ENCODE measurements at places on chromosomes 12 and 14.

DNA sequence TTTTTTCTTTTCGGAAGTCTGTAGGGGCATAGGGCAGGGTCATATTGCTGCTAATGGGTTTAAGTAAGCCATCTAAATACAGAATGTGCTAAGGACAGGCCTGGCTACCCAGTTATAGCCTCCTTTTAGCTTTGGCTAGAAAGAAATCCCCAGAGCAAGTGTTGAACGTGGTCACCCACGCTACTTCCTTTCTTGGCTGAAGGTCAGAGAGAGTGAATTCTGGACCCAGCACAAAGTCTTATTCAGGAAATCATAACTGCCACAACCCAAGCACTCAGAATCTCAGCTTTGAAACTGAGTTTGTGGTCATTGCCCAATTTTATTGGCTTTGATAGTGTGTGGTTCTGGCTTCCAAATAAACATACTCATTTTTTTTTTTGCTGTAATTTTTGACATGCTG is 542.1 kb upstream of the ATP2B1 start:
- DNase-seq, result no peak

DNA sequence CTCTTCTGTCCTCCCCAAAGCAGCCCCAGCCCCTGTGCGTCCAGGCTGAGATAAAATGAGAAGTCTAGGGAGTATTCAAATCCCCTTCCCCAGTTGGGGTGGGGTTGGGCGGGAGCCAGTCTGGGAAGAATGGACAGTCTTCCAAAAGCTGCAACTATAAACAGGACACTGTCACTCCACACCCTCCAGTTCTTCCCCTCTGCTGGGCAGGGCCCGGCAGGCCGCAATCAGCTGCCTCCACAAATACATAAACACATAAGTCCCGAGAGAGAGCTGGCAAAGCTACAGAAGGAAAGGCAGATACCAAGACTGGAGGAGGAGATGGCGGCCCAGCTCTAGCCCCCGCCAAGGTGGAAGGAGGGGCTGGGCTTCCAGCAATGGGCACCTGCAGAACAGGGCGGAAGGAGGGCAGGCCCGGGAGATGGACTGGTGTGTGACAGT is 12.7 kb downstream of the LTBP2 start:
- no peak for DNase-seq

- DNase-seq, result no peak
These were observed 21.0 kb downstream of the EEA1 start for GRCh38 chr12:92908108-92908507.

DNA sequence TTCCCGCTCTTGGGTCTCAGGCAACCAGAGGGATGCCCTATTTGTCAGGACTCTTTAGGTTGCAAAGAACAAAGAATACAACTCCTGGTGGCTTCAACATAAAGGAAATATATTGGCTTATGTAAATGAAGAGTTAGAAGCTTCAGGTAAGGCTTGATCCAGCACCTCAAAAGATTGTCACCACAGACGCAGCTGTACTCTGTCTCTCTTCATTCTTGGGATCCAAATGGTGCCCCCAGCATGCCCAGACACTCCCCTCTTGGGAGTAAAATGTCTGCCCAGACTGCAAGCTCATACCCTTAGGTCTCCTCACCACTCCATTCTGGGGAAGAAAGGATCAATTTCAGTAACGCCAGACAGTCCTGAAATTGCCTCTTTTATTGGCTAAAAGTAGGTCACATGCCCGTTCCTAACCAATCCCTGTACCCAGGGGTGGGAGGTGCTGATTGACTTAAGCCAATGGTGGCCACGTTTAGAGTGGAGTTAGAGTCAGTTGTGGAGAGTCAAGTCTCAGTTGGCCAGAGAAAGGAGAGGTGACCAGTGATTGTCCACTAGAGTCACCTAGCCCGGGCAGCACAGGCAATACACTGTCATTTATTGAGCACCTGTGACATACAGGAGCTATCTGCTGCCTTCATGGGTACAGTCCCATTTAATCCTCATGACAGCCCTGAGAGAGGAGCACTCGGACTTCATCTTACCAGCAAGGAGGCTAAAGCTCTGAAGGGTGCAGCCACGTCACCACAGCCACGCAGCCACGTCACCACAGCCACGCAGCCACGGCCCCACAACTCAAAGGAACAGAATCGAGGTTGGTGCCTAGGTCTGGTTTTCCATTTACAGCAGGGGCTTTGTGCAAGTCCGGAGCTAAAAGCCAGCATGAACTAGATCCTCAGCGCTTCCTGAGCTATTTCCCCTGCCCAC is 19.7 kb upstream of the BEGAIN start:
- no peak for DNase-seq

- no peak for DNase-seq
These were observed 122.1 kb upstream of the NRXN3 start for GRCh38 chr14:78048120-78048519.
